ENCODE measurements at places on chromosomes 16 and 17.

GRCh38 chr17:7392696-7393612 lies 1.4 kb downstream of the PLSCR3 start:
- no peak for DNase-seq

DNA sequence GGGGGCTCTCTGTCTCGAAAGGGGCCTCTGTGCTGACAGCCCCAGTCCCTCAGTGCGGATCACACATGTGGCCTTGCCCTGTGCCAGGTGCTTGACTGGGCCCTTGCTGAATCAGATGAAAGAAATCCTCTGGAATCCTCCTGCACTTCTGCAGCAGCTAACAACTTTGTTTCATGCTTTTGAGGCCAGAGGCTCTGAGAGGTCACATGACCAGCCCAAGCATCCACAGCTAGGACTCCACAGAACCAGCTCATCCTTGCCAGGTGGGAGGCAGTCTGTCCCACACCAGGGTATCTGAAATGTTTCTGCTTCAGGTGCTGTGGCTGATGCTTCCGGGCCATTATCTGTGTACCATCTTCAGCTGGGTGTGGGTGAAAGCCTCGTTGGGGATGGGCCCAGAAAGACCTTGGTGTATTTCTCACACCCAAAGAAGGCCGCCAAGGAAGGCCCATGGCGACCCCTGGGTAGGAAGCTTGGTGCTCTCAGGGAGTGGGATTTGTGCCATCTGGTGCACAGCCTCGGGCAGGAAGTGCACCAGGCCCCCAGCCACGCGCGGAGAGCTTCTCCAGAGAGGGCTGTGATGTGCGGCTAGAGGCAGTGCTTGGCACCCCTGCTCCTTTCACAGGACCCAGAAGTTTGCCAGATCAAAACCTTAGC lies 143.8 kb downstream of the CLEC16A start:
- no peak for DNase-seq

DNA sequence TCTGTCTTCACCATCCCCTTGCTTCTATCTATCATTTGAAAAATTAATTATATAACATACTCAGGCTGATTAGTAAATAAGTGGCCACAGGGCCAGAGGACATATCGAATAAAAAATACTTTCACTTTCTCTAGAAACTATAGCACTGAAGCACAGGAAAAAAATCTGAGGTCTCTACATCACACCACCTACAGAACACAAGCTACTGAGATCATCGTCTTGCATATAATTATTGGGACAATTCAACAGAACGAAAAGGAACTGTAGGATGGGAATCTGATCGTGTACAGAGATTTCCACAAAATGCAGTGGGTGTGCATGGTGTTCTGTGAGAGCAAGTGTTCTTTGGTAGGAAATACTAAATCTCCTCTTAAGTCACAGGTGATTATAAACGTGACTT lies 289.6 kb upstream of the ERCC4 start:
- DNase-seq = no peak

- DNase-seq = no peak
Measured at GRCh38 chr17:33267271-33267790, 25.8 kb downstream of the ASIC2 start.

GRCh38 chr16:49867796-49868668 lies 12.1 kb upstream of the ZNF423 start:
- no peak for DNase-seq

Data from T follicular helper cell (primary cell).